ENCODE measurements at places on chromosomes 13 and 19. TPM values are rescaled to one million over a fixed set of nuclear protein-coding genes. Genes with fewer than 3 reads are reported as not detected.

Gene DIAPH3
- 12.8 TPM for polyA plus RNA-seq

Gene KLK10
- polyA plus RNA-seq, result 0.15 TPM

Gene ARHGEF1
- 32.8 TPM for polyA plus RNA-seq

Gene ZNF320
- polyA plus RNA-seq, result 18.0 TPM

Gene ZNF135
- 23.8 TPM for polyA plus RNA-seq

Gene LILRA1
- polyA plus RNA-seq, result 0.61 TPM

Gene ATP4A
- not detected for polyA plus RNA-seq

Gene DHPS
- polyA plus RNA-seq, result 76.2 TPM

Gene ZNF723
- 0.14 TPM for polyA plus RNA-seq

Gene EBI3
- 0.49 TPM for polyA plus RNA-seq

Gene INSR
- 24.8 TPM for polyA plus RNA-seq

Gene LAIR1
- 5.1 TPM for polyA plus RNA-seq

Gene HSPB6
- 18.7 TPM for polyA plus RNA-seq

Gene CGB2
- polyA plus RNA-seq, result not detected

Gene ZNF430
- polyA plus RNA-seq, result 10.6 TPM

Gene CA11
- 23.6 TPM for polyA plus RNA-seq

Gene SAFB2
- polyA plus RNA-seq, result 64.6 TPM

Gene CYP2A6
- polyA plus RNA-seq, result not detected

Gene FGF9
- 13.9 TPM for polyA plus RNA-seq

Gene KASH5
- polyA plus RNA-seq, result 0.14 TPM

Gene DACH1
- polyA plus RNA-seq, result 109 TPM

Gene CALR3
- 0.12 TPM for polyA plus RNA-seq

Gene MEDAG
- 1.3 TPM for polyA plus RNA-seq

Gene KIR2DL3
- not detected for polyA plus RNA-seq

Gene SERPINE3
- polyA plus RNA-seq, result 0.19 TPM

Gene METTL21C
- polyA plus RNA-seq, result 0.62 TPM

Gene IGSF23
- 1.3 TPM for polyA plus RNA-seq

Gene SMIM24
- polyA plus RNA-seq, result 628 TPM

Gene IL11
- 1.0 TPM for polyA plus RNA-seq

Gene KLK14
- 0.14 TPM for polyA plus RNA-seq

Data from right renal cortex interstitium (tissue), 3 donors.